ENCODE measurements at places on chromosomes 11 and 22. TPM values are rescaled to one million over a fixed set of nuclear protein-coding genes. Genes with fewer than 3 reads are reported as not detected.

DNA sequence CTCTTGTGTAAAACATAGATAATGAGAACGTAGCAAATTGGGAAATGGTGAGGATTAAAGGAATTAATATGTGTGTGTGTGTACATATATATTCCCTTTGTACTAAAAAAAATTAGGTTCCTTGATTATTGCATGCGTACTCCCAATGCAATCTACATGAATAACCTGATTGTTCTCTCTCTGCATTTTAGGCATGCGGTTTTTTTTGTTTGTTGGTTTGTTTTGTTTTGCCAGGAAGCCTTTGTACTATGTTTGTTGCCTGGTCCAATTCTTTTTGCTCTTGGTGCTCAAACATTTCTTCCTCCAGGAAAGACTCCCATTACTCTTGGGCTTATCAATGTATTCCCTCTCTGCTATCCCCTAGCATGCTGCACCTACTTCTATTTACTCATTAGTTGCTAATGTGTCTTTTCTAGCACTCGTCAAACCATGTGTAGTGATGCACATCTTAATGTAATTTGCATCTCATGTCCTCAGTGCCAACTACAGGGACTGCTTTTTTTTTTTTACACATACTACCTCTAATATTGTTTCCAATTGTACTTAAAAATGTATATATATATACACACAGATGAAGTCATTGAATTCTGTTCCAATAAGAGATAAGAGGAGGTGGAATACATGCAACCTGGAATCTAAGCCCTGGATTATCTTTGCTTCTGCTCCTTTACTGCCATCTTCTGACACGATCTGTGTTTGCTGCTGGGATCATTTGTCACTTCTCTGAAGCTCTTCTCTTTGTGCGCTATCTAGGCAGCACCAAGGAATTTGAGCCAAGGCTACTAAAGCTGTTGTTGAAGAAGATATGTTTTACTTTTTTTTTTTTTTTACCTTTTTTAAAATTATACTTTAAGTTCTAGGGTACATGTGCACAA lies 197.2 kb upstream of the ANO3 start:
- H3K36me3 ChIP-seq, result no peaks in the 10 kb centered on the region
- DNase-seq, result no peak
- H3K4me1 ChIP-seq, result no peaks in the 10 kb centered on the region
- H3K4me3 ChIP-seq, result no peak overlapping the region

DNA sequence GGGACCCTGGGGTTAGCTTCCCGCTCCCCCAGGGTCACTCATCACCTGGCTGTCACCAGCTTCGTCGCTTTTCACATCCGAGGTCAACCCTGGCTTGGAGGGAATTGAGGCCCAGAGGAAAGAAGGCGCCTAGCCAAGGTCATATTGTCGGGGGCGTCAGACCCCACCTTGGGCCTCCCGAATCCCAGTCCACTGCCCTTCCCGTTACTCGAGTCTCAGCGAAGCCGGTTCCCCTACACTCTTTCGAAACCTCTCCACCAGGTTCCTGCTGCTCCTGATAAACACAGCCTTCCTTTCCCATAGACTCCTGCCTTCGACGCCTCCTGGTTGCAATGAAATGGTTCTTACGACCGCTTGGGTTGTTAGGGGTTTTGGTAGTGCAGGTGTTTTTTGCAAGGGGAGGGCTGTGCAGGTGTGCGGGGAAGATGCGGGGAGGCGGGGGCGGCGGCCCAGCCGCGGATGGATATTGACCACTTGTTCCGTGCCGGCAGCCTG lies 642 bp downstream of the NAA40 start:
- no peaks in the 10 kb centered on the region for H3K27me3 ChIP-seq
- DNase-seq, result no peak
- no peaks in the 10 kb centered on the region for H3K36me3 ChIP-seq
- H3K4me3 ChIP-seq, result peak overlapping the region; percentile 91

DNA sequence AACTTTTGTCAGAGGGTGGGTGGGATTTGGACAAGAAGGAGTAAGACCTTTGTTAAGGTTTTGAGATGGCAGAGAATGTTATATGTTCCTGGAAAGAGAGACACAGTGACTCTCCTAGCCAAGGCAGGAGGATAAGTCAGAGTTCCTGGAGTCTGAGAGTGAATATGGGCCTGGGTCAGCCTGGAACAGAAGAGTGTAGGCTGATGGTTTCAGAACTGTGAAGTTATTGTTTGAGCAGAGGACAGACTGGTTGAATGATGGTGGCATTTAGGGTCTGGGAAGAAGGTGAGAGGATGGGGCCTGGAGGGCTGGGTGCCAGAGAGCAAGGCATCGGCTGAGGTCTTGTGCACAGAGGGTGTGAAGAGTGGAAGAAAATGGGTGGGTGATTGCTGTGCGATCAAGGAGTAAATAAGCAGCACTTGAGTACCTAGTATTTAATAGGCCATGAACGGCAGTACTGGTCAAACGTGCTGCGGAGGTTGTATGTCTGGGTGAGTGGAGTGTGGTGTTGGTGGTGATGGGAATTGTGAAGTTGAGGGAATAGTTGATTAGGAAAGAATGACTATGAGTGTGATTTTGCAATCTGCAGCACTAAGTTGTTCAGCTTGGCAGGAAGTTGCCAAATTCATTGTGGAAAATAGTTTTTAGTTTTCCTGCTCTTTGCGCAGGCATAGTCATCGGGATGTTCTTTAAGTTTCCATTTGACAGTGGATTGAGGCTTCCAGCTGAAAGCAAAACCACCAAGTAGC lies 1.8 kb downstream of the PANX1 start:
- no peaks in the 10 kb centered on the region for H3K36me3 ChIP-seq
- no peak overlapping the region for H3K4me3 ChIP-seq
- H3K4me1 ChIP-seq, result peaks cover 28% of the 10 kb centered on the region
- no peaks in the 10 kb centered on the region for H3K27me3 ChIP-seq
- DNase-seq, result no peak
- H3K27ac ChIP-seq, result no peak overlapping the region

GRCh38 chr11:27485930-27486773 lies 13.6 kb upstream of the LGR4 start:
- peak overlapping the region; percentile 18 for H3K27ac ChIP-seq
- peaks cover 4% of the 10 kb centered on the region for H3K4me1 ChIP-seq
- no peaks in the 10 kb centered on the region for H3K27me3 ChIP-seq
- H3K36me3 ChIP-seq, result peaks cover 18% of the 10 kb centered on the region
- DNase-seq, result no peak

DNA sequence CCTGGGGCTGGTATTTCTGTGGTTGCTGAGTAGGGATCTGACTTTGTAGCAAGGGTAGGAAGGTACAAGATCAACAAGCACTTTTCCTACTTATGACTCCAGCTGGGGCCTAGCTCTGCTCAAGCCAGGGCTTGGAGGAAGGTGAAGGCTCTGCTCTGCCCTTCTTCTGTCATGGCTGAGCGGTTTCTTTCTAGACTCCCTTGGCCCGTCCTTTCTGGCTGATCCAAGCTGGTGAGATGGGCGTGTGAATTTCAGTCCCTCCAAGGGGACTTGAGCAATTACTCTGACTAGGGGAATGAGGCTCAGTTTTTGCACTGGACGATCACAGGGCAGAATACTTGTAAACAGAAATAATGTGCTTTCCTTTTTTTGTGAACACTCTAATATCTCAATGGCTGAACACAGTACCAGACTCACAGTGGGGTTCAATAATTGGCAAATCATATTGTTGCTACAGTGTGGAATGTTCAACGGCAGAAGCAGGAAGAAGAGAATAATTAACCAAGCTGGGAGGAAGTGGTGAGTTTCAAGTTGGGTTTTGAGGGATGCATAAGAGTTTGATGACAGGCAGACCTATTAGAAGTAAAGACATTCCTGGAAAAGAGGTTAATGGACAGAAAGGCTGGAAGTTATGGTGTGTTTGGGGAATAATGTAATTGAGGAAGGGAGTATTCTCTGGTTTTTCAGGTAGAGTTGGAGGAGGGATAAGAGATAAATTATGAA lies 507.6 kb downstream of the MIAT start:
- H3K36me3 ChIP-seq, result no peaks in the 10 kb centered on the region
- H3K27ac ChIP-seq, result no peak overlapping the region
- DNase-seq, result no peak

- peaks cover 15% of the 10 kb centered on the region for H3K4me1 ChIP-seq
- no peak for DNase-seq
- peaks cover 52% of the 10 kb centered on the region for H3K27me3 ChIP-seq
- H3K36me3 ChIP-seq, result no peaks in the 10 kb centered on the region
Measured at GRCh38 chr11:11620921-11621572, 758 bp downstream of the GALNT18 start.

- no peak overlapping the region for H3K27ac ChIP-seq
- H3K4me1 ChIP-seq, result no peaks in the 10 kb centered on the region
- no peak for DNase-seq
- H3K4me3 ChIP-seq, result no peak overlapping the region
Measured at GRCh38 chr11:6333095-6333494, 12.8 kb upstream of the CAVIN3 start.

DNA sequence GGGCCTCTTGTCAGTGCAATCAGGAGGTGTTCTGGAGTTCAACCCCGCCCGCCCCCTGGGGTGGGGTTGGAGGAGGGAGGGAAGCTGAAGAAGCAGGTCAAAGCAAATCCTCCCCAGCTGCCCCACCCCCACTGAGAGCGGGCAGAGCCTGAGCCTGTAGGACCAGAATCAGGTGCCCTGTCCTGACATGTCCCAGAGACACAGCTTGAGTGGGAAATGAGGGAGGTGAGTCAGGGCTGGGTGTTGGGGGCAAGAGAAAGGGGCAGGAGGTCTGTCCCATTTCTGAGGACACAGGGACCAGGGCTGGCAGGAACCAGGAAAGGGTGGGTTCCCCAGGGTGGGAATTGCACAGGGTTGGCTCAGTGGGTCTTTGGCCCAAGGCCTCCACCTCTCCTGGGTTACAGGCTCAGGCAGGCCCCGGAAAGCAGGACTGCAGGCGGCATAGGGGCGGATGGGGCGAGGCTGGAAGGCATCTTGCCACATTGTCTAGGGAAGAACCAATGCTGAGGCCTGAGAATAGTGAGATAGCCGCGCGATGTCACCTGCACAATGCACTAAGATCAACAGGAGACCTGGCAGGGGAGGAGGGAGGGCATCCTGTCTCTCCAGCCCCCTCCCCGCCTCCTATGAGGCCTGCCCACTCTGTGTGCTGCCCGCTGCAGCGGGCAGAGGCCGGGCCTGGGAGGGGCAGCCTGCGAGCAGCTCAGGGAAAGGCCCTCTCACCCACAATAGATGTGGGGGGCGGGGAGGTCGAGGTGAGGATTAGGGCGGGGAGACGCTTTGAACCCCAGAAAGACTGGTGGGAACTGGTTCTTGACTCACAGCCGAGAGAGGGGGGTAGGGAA lies 32.4 kb downstream of the NECTIN1 start:
- H3K36me3 ChIP-seq, result no peaks in the 10 kb centered on the region
- peak overlapping the region; percentile 99 for H3K27ac ChIP-seq
- no peak for DNase-seq
- no peaks in the 10 kb centered on the region for H3K27me3 ChIP-seq
- peak overlapping the region; percentile 76 for H3K4me3 ChIP-seq
- peaks cover 77% of the 10 kb centered on the region for H3K4me1 ChIP-seq

GRCh38 chr11:130762638-130763037 lies 153.6 kb downstream of the SNX19 start:
- no peak overlapping the region for H3K4me3 ChIP-seq
- H3K36me3 ChIP-seq, result no peaks in the 10 kb centered on the region
- DNase-seq, result peak; percentile 55
- no peak overlapping the region for H3K27ac ChIP-seq
- H3K4me1 ChIP-seq, result peaks cover 38% of the 10 kb centered on the region

DNA sequence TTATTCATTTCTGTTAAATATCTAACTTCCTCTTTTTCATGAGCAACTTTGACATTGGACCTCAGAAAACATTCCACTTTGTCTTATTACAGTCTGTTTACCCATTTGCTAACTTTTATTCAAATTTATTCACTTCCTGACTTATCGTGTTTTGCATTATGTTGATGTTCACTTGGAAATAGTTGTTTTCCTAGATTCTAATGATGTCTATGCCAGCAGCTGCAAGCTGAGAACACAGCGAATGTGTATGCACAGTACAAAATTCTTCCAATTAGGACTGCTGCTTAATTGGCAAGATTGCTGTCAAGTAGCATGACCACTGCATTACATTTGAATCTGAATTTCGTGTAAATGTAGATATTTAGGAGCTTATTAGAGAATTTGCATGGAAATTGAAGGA lies 61.5 kb upstream of the GRIA4 start:
- no peak overlapping the region for H3K27ac ChIP-seq
- H3K4me3 ChIP-seq, result no peak overlapping the region
- no peaks in the 10 kb centered on the region for H3K27me3 ChIP-seq
- H3K4me1 ChIP-seq, result peaks cover 4% of the 10 kb centered on the region
- no peaks in the 10 kb centered on the region for H3K36me3 ChIP-seq

- no peaks in the 10 kb centered on the region for H3K27me3 ChIP-seq
- peaks cover 6% of the 10 kb centered on the region for H3K4me1 ChIP-seq
- H3K27ac ChIP-seq, result no peak overlapping the region
- DNase-seq, result no peak
Measured at GRCh38 chr22:45887202-45888131, 89.5 kb downstream of the WNT7B start.

- no peak overlapping the region for H3K4me3 ChIP-seq
- H3K4me1 ChIP-seq, result no peaks in the 10 kb centered on the region
- H3K27ac ChIP-seq, result no peak overlapping the region
- peak; percentile 40 for DNase-seq
- H3K27me3 ChIP-seq, result no peaks in the 10 kb centered on the region
- H3K36me3 ChIP-seq, result peaks cover 13% of the 10 kb centered on the region
Measured at GRCh38 chr22:19386248-19386647, 45.3 kb downstream of the HIRA start.

GRM5 gene
- 0.17 TPM for total RNA-seq

PARVA gene
- 32.3 TPM for total RNA-seq

CHEK1 gene
- total RNA-seq, result 28.1 TPM

RASL10A gene
- total RNA-seq, result 1.5 TPM

Data from type B pancreatic cell (in vitro differentiated cells).